T-helper 2 cell treated with Interferon-gamma antibody and Interleukin-4, amounts not matched to agents 5 μg/mL and 100 μg/mL, for 36 hours (primary cell): ENCODE measurements at places on chromosomes 16 and 17.

DNA sequence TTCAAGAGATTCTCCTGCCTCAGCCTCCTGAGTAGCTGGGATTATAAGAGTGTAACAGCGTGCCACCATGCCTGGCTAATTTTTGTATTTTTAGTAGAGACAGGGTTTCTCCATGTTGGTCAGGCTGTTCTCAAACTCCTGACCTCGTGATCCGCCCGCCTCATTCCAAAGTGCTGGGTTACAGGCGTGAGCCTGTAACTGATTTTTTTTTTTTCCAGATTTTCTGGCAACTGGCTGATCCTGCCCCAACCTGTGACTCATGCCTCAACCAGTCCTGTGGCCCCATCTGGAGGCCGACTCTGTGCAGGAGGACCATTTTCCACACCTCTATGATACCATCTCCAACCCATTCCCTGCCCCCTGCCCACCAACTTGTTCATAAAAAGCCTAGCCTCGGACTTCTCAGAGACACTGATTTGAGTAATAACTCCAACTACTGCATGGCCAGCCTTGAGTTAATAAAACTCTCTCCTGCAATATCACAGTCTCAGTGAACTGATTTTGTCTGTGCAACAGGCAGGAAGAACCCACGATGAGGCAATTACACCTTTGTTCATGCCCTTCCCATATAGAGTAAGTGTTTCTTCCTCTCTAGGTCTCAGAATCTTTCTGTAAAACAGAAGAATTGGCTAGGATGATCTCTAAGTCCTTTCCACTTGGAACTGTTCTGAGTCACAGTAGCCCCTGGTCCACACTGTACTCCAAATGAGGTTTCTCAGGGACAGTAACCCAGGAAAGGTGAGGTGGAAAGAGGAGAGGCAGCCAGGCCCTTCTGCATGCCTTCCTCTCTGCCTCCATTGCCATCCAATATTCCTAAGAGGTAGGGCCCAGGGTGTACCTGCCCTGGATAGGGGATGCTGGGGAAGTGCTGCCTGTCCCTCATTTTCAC is 8.8 kb upstream of the CNOT1 start:
- no peak overlapping the region for H3K27ac ChIP-seq
- no peaks in the 10 kb centered on the region for H3K36me3 ChIP-seq
- H3K4me1 ChIP-seq = peaks cover 2% of the 10 kb centered on the region
- no peak for DNase-seq
- H3K4me3 ChIP-seq = no peak overlapping the region

DNA sequence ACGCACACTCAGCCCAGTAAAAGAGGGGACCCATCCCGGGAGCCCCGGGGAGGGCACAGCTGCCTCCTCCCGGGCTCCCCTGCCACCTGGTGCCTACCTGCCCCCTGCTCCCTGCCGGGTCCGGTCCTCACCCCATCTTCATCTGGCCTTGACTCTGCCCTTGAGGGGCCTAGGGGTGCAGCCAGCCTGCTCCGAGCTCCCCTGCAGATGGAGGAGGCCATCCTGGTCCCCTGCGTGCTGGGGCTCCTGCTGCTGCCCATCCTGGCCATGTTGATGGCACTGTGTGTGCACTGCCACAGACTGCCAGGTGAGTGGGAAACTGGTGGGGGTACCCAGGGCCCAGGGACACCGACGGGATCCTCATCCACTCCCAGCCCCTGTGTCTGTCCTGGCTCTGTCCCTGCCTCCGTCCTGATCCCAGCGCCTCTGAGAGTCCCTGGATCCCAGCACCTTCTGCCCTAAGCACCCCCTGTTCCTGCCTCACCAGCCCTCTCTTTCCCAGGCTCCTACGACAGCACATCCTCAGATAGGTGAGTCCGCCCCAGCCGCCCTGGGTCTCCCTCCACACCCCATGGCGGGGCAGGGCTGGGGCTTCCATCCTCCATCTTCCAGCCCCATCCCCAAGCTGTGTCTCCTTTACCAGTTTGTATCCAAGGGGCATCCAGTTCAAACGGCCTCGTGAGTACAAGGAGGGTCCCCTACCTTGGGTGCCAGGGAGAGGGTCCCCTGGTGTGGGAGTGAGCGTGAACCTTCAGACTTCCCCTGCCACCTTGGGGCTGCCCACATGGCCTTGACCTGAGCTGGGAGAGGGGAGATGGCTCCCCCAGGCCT is 574 bp downstream of the LAT start:
- no peaks in the 10 kb centered on the region for H3K27me3 ChIP-seq
- peaks cover 40% of the 10 kb centered on the region for H3K4me1 ChIP-seq
- H3K27ac ChIP-seq = peak overlapping the region; percentile 95
- no peak for DNase-seq
- H3K36me3 ChIP-seq = peaks cover 85% of the 10 kb centered on the region
- H3K4me3 ChIP-seq = peak overlapping the region; percentile 99

DNA sequence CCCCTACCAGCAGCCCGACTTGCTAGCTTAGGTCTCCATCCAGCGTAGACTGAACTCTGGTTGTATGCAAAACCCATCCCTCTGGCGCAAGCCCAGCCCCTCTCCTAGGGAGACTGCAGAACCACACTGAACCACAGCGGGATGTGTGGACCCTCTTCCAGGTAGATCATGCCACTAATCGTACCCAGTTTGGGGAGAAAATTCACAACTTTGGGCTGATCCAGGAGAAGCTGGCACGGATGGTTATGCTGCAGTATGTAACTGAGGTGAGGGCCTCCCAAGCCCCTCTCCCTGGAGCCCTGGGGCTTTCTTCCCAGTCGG is 3.2 kb downstream of the ACADVL start:
- H3K4me3 ChIP-seq = no peak overlapping the region
- no peak overlapping the region for H3K27ac ChIP-seq
- H3K36me3 ChIP-seq = peaks cover 30% of the 10 kb centered on the region
- DNase-seq = no peak
- no peaks in the 10 kb centered on the region for H3K27me3 ChIP-seq

DNA sequence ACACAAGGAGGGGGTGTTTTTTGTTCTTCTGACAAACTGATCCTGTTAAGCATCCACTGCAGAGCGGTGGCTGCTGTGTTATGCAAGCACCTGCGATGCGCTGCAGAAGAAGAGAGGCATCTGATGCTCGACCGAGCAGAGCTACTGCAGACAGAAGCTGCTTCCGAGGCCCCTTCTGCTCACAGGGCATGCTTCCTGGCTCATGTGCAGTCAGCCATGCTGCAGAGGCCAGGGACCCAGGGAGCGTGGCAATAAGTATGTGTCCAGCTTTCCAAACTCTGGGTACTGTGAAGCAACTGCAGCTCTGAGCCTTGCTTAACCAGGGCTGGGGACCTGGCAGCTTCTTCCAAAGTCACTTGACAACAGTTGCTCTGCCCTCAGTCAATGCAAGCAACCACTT is 448.6 kb upstream of the RBFOX1 start:
- no peak overlapping the region for H3K27ac ChIP-seq
- no peaks in the 10 kb centered on the region for H3K4me1 ChIP-seq
- H3K27me3 ChIP-seq = no peaks in the 10 kb centered on the region
- no peak overlapping the region for H3K4me3 ChIP-seq
- no peaks in the 10 kb centered on the region for H3K36me3 ChIP-seq

GRCh38 chr17:1713878-1714426 is 3.8 kb upstream of the TLCD2 start:
- no peak for DNase-seq
- H3K27ac ChIP-seq = peak overlapping the region; percentile 26
- H3K27me3 ChIP-seq = peaks cover 33% of the 10 kb centered on the region
- peak overlapping the region; percentile 74 for H3K4me3 ChIP-seq

- peaks cover 82% of the 10 kb centered on the region for H3K36me3 ChIP-seq
- peak overlapping the region; percentile 92 for H3K4me3 ChIP-seq
These were observed 5.9 kb upstream of the CD68 start for GRCh38 chr17:7573324-7574080.

DNA sequence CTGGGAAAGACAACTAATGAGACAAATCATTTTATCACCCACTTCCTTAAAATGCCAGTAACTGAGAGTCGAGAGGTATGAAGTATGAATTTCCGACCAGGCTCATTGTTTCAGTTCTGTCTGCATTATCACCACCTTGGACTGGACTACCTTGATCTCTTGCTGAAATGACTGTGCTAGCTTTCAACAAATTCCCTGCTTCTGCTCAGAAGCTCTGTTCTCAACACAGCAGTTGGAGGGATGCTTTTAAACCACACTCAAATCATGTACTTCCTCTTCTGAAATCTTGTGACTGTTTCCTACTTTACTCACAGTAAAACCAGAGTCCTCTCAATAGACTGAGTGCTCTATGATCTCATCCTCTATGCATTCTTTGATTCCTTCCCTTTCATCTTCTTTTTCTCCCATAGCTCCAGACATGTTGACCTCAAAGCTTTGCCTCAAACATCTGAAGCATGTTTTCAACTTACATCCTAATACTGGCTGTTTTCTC is 195.8 kb downstream of the KCNJ2 start:
- DNase-seq = no peak
- H3K4me1 ChIP-seq = no peaks in the 10 kb centered on the region
- H3K36me3 ChIP-seq = no peaks in the 10 kb centered on the region
- H3K27me3 ChIP-seq = no peaks in the 10 kb centered on the region
- H3K4me3 ChIP-seq = no peak overlapping the region
- no peak overlapping the region for H3K27ac ChIP-seq

- no peak overlapping the region for H3K27ac ChIP-seq
- peaks cover 17% of the 10 kb centered on the region for H3K4me1 ChIP-seq
- H3K36me3 ChIP-seq = peaks cover under 1% of the 10 kb centered on the region
- H3K4me3 ChIP-seq = peak overlapping the region; percentile 81
- DNase-seq = no peak
These were observed 44.0 kb downstream of the SOST start for GRCh38 chr17:43714465-43715149.

DNA sequence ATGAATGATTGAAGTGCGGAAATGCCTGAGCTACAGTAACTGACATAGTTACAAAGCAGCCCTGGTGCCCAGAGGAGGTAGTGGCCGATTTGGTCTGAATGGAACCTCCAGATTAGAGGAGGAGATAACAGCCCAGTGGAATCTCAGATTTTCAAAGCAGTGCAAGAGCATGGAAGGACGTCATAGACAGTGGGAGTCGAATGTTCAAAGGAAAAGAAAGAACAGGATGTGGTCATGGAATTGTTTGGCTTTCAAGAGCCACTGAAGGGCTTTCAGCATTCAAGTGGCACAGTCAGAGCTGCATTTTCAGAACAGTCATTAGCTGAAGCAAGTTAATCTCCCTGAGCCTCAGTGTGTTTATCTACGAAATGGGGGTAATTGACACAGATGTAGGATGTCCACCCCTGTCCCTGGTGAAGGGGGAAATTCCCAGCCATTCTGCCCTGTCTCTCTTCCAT is 104.6 kb upstream of the CACNG3 start:
- DNase-seq = peak; percentile 44
- no peaks in the 10 kb centered on the region for H3K27me3 ChIP-seq
- H3K36me3 ChIP-seq = peaks cover 30% of the 10 kb centered on the region
- H3K27ac ChIP-seq = peak overlapping the region; percentile 65
- H3K4me1 ChIP-seq = peaks cover 19% of the 10 kb centered on the region

- peaks cover 17% of the 10 kb centered on the region for H3K36me3 ChIP-seq
- H3K27me3 ChIP-seq = peaks cover 13% of the 10 kb centered on the region
- no peak overlapping the region for H3K27ac ChIP-seq
- H3K4me1 ChIP-seq = peaks cover 17% of the 10 kb centered on the region
- no peak for DNase-seq
- H3K4me3 ChIP-seq = peak overlapping the region; percentile 76
These were observed 23.7 kb upstream of the ITGAX start for GRCh38 chr16:31331141-31331764.

GRCh38 chr17:6297960-6298359 is 137.0 kb downstream of the AIPL1 start:
- no peak overlapping the region for H3K4me3 ChIP-seq
- no peak overlapping the region for H3K27ac ChIP-seq
- no peaks in the 10 kb centered on the region for H3K4me1 ChIP-seq
- H3K27me3 ChIP-seq = no peaks in the 10 kb centered on the region
- DNase-seq = no peak
- H3K36me3 ChIP-seq = no peaks in the 10 kb centered on the region

DNA sequence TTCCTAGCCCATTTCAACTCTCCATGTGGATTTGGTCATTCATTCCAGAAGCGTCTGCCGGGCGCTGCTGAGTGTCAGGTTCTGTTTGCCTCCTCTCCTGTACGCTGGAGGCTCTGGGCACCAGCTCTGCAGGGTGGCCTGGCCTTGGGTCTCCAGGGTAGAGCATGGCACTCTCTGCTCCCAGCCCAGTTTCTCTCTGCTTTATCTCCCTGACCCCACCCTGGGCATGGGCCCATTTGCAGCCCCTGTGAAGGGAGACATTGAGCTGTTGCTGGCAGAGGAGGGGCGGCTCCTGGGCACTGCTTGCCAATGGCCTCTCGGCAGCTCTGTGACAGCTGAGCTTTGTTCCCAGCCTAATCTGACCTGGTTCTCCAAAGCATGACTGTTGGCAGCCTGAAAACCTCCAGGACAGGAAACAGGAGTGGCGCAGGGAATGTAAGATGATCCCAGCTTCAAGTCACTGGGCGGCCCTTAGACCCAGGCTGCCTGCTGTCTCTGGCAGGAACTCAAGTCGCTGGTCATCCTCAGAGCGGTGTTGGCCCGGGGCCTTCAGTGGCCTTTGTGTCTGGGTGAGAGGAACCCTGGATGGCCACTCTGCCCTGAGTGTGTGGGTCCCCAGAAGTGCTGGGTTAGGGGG is 146.8 kb downstream of the SEC14L1 start:
- no peak overlapping the region for H3K27ac ChIP-seq
- no peak overlapping the region for H3K4me3 ChIP-seq
- H3K27me3 ChIP-seq = peaks cover 9% of the 10 kb centered on the region
- H3K36me3 ChIP-seq = no peaks in the 10 kb centered on the region
- DNase-seq = no peak

DNA sequence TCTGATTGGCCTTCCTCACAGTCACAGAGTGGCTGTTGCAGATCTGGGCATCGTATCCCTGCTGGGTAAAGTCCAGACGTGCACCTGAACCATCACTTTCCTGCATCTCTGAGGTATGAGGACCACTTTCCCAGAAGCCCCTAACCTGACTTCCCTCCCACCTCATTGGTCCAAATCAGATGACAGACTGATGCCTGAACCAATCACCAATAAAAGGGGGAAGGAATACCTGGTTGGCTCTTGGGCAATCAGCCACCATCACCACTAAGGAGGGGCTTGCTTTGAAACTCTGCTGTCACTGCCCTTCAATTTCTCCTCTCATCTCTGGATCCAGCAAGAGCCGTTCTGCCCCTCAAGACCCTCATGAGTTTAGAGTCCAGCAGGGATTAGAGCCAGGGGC is 13.6 kb upstream of the WFDC1 start:
- DNase-seq = no peak
- H3K27me3 ChIP-seq = no peaks in the 10 kb centered on the region
- no peak overlapping the region for H3K4me3 ChIP-seq
- H3K27ac ChIP-seq = no peak overlapping the region
- no peaks in the 10 kb centered on the region for H3K36me3 ChIP-seq

GRCh38 chr17:48014595-48015111 is 22.9 kb downstream of the COPZ2 start:
- H3K36me3 ChIP-seq = no peaks in the 10 kb centered on the region
- DNase-seq = no peak
- H3K27ac ChIP-seq = no peak overlapping the region
- H3K27me3 ChIP-seq = peaks cover 40% of the 10 kb centered on the region

- no peak overlapping the region for H3K27ac ChIP-seq
- peaks cover 33% of the 10 kb centered on the region for H3K27me3 ChIP-seq
- no peaks in the 10 kb centered on the region for H3K4me1 ChIP-seq
- DNase-seq = no peak
- no peaks in the 10 kb centered on the region for H3K36me3 ChIP-seq
- no peak overlapping the region for H3K4me3 ChIP-seq
These were observed 68.8 kb upstream of the FBXO47 start for GRCh38 chr17:39036009-39036408.
